Stimulated activated CD8-positive, alpha-beta memory T cell treated with anti-CD3 and anti-CD28 coated beads, Interleukin-4, amount 100 ng/mL, for 1 hour (primary cell): ENCODE measurements at places on chromosomes 16 and 17.

- DNase-seq = no peak
Measured at GRCh38 chr16:84897911-84898377, 78.2 kb downstream of the CRISPLD2 start.

GRCh38 chr17:22512997-22513538 is 820.7 kb downstream of the KCNJ18 start:
- no peak for DNase-seq

DNA sequence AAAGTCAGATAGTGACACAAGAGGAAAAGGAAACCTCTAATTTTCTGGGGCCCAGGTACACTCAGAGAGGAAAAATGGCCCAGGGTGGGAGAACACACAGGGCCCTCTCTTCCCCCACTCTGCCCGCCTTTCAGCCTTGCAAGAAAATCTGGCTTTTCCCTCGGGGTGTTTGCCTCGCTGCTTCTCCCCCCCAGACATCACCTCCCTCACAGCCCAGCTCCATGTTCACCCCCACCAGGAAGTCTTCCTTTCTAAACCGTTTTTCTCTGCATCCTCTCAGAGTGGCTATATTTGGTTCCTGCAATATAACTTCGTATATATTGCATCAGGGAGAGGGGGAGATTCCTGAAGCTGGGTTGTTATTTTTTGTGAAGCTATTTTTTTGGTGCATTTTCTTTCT is 27.3 kb downstream of the RPRML start:
- no peak for DNase-seq

GRCh38 chr17:66978514-66979061 is 14.1 kb downstream of the CACNG4 start:
- DNase-seq = no peak

GRCh38 chr16:24537474-24538337 is 1.7 kb upstream of the RBBP6 start:
- DNase-seq = no peak

GRCh38 chr17:50079334-50080095 is 15.6 kb upstream of the PDK2 start:
- no peak for DNase-seq

DNA sequence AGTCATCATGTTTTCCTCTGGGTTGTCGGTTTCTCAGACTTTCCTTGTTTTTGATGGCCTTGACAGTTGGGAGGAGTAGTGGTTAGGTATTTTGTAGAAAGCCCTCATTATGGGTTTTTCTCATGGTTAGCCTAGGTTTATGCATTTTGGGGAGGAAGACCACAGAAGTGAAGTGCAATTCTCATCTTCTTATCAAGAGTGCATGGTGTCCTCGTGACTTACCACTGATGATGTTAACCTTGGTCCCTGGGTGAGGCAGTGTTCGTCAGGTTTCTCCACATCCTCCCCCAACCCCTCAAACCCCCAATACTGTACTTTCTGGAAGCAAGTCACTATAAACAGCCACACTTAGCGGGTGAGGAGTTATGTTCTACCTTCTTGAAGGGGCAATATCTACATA is 42.3 kb downstream of the BPTF start:
- DNase-seq = no peak

GRCh38 chr17:45160447-45161287 is 1.0 kb upstream of the HEXIM2 start:
- DNase-seq = no peak

- DNase-seq = no peak
Measured at GRCh38 chr17:31392856-31393748, 1.6 kb downstream of the RAB11FIP4 start.

DNA sequence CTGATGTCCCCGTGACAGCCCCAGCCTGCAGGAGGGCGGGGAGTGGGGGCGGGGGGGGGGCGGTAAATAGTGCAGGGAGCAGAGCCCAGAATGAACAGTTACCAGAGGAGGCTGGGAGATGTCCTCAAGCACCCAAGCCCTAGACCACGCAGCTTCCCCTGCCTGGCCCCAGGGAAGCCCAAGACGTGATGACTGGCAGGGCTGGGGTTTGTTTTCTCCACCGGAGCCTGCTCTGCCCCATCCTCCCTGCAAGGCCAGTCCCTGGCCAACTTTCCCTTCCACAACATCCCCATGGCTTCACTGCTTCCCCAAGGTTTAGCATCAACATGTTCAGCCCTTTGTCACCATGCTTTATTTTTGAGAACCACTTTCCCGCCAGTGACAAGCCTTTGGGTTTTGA is 1.4 kb upstream of the BEAN1 start:
- DNase-seq = no peak

GRCh38 chr17:73140566-73140965 is 24.2 kb upstream of the SSTR2 start:
- no peak for DNase-seq

- no peak for DNase-seq
Measured at GRCh38 chr16:1486551-1487390, 2.0 kb downstream of the PTX4 start.

- no peak for DNase-seq
Measured at GRCh38 chr16:84245956-84246678, 6.3 kb upstream of the KCNG4 start.

GRCh38 chr17:32323811-32324491 is 18.0 kb downstream of the C17orf75 start:
- DNase-seq = no peak

DNA sequence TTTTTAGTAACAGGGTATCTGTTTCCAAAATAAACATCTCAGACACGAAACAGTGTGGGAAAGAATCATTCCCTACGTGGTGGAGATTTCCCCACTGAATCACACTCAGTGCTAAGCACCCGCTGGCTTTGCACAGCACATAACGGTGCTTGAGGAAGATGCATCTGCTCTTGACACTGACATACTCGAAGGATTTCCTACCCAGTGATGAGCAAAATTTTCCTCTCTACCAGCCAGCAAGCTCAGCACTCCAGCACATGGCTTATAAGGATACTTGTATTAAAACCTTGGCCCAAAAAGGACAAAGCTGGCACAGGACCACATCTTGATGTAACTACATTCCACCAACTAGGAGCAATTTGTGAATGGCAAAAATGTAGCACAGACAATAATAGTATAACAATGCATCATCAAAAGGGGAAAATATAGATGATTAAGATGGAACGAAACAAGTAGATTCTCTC is 59.0 kb downstream of the ANKFY1 start:
- DNase-seq = no peak

GRCh38 chr16:67301080-67301782 is 21.9 kb downstream of the PLEKHG4 start:
- DNase-seq = no peak

GRCh38 chr17:60327134-60327900 is 64.6 kb downstream of the USP32 start:
- DNase-seq = no peak

GRCh38 chr16:12580809-12581208 is 222.9 kb downstream of the CPPED1 start:
- no peak for DNase-seq

DNA sequence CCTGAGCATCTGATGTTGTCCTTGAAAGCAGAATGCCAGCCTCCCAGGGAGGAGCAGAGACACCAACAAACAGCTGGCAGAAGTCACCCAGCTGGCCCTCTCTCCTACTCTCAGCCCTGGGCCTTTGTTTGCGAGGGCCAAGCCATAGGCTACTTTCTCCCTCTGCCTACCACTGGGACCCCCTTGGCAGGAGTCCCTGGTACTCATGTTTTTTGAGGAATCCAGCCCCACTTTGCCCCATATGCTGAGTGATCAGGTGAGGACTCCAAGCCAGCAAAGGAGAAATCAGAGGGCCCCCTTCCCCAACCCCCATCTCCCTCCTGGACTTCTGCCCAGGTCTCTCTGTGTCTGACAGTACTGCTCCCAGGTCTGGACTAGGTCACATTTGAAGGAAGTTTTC is 121.9 kb downstream of the USP31 start:
- no peak for DNase-seq

- no peak for DNase-seq
Measured at GRCh38 chr17:74862919-74863318, 3.2 kb upstream of the GRIN2C start.

- no peak for DNase-seq
Measured at GRCh38 chr16:25692351-25692741, 587 bp downstream of the HS3ST4 start.

DNA sequence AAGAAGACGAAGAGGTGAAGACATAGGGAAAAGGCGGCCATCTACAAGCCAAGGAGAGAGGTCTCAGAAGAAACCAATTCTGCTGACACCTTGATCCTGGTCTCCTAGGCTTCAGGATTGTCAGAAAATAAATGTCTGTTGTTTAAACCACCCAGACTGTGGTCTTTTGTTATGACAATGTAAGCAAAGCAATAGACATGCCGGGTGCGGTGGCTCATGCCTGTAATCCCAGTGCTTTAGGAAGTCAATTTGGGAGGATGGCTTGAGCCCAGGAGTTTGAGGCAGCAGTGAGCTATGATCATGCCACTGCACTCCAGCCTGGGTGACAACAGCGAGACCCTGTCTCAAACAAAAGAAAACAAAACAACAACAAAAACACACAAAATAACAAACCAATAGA is 64.4 kb downstream of the HAPSTR1 start:
- DNase-seq = no peak

- DNase-seq = no peak
Measured at GRCh38 chr17:61372436-61372835, 27.2 kb upstream of the TBX2 start.

DNA sequence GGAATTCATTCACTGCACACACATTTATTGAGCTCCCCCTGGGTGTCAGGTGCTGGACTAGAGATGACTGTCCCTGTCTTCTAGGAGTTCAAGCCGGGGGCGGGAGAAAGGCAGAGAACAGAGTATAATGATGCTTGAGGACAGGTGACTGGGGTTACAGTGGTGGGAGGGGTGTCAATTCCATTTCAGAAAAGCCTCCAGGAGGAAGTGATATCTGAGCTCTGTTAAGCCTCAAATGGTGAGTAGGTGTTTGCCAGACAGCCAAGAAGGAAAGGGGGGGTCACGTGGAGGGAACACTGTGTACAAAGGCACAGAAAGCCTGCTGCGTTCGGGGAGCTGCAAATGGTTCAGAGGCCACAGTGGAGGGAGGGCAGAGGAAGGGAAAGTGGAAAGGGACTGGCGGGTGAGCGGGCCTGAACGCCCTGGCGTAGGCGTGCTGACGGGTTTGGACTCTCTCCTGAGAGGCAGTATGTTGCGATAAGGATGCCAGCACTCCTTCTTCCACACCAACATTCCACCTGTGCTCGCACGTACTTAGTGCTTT is 9.7 kb upstream of the NXPH3 start:
- DNase-seq = no peak

- no peak for DNase-seq
Measured at GRCh38 chr17:75096082-75096625, 8.4 kb downstream of the SLC16A5 start.

DNA sequence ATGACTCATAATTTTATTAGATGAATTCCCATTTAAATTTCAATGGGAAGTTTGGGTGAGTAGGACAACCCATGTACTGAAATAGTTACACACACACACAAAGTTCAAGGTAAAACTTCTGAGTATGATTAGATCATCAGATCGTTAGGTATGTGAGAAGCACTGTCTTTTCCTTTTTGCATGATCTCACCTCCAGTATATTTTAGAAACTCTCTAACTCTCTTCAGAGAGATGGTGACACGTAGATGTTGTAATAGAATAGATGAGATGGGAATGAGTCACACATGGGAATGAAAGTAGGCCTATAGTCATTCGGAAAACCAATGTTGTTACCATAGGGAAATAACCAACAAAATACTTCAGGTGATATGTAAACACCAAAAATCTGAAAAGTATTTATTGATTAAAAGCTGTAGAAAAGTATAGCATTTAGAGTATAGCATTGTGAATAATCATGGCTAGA is 22.2 kb downstream of the KRT23 start:
- no peak for DNase-seq

GRCh38 chr17:33335491-33336173 is 42.5 kb upstream of the ASIC2 start:
- no peak for DNase-seq

DNA sequence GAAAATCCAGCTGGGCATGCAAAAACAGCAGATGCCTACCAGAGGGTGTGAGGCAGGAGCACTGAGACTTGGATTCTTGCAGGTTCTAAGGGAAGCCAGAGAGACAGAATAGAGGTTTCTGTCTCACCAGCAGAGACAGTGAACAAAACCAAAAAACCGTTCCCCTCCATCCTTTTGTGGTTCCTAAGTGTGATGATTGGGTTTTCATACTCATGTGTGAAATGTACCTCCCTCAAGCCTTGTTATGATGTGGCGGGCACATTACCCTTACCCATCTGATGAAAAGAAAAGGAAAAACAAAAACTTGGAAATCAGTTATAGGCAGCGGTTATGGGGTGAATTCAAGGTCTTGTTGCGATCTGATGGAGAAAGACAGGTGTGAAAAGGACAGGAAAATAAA is 172.6 kb upstream of the CDH13 start:
- DNase-seq = no peak

DNA sequence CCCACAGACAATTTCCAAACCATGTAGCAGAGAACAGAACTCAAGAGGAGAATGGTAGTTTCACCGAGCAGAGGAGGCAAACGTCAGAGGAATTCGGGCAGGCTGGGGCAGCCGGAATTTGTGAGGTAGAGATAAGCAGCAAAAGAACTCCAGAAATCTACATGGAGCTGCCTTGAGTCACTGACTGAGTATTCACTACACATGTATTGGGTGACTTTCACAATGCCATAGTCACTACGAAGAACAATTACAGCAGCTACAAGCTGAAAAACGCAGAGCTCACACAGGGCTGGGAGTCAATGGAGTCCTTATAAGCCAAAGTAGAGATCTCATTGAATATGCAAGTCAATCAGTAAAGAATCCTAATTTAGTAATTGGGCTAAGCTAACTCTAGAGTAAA is 13.4 kb downstream of the CMC2 start:
- no peak for DNase-seq

DNA sequence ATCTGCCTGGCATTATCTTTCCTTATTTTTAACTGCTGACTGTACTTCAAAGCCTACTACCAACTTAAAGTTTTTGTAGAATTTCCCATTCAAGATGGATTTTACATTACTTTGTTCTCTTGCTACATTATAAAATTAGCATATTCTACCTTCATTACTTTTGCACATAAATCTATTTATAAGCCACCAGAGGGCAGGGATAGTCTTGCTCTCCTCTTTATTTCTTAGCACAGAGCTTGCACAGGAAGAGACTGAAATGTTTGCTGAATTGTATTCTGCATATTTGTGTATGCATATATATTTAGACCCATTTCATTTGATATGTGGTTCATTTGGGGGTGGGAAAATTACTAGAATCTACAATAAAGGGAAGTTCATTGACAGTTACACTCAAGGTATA is 108.0 kb downstream of the SKAP1 start:
- DNase-seq = no peak

- no peak for DNase-seq
Measured at GRCh38 chr16:59601452-59601851, 867.3 kb upstream of the GOT2 start.

GRCh38 chr17:14038206-14038605 is 31.1 kb upstream of the COX10 start:
- DNase-seq = no peak
